Endothelial cell of umbilical vein (primary cell): ENCODE measurements at places on chromosomes 12 and 14. TPM values are rescaled to one million over a fixed set of nuclear protein-coding genes. Genes with fewer than 3 reads are reported as not detected.

The DPF3 gene
- total RNA-seq = 3.5 and 8.1 TPM in 2 replicates

The FITM1 gene
- not detected in 2 replicates for total RNA-seq

The CLSTN3 gene
- total RNA-seq = 24.2 and 27.8 TPM in 2 replicates

The VRTN gene
- not detected in 2 replicates for total RNA-seq

- DNase-seq = no peak
Measured at GRCh38 chr14:58553959-58554358, 83.8 kb upstream of the DACT1 start.

GRCh38 chr12:1413930-1414329 lies 180.5 kb downstream of the FBXL14 start:
- no peak for DNase-seq

DNA sequence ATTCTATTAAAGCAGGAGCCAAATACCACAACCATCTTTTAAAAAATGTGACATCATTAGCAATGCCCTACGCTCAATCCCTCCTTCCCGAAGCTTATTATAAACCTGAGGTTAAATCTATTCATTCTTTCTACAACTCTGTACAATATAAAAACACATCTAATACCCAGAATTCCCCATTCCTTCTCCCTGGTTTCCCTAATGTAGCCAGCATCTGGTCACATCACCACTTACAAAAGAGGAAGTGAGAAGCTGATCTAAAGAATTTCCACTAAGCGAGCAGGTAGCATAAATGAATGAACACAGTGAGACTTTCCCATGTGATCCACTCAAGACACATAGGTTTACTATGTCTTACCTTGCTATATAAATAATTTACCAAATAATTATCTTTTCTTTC lies 90.4 kb downstream of the LRP6 start:
- no peak for DNase-seq

DNA sequence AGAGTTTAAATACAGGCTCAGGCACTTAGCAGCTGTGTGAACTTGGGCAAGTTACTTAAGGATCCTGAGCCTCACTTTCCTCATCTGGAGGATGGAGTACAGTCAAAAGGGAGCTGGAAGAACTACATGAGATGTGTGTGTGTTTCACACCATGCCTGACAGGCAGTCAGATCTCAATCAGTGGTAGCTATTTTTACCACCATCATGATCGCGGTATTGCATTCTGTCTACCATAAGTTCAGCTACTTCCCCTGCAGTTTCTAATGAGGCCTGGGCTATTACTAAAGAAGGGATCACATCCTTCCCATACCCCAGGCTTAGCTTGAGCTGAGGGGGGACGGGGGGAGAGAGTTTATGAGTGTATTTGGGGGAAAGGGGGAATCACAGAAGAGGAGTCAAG lies 7.0 kb downstream of the AQP6 start:
- DNase-seq = no peak

DNA sequence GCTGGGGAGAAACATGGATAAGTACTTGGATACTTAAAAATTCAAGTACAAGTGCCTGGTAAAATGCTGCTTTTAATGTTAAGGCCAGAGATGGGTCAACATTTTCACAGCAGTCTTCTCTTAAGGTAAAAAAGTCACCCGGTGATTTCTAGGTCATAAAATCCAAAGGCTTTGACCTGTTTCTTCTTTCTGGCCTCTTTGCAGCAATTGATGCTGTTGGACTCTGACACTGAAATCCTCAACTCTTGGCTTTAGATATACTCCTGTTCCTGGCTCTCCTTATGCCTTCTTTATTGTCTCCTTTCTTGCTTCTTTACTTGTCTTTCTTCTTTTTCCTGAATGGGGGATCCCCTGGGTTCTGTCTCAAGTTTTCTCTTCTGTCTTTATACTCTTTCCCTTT lies 189.2 kb downstream of the SSPN start:
- DNase-seq = no peak

DNA sequence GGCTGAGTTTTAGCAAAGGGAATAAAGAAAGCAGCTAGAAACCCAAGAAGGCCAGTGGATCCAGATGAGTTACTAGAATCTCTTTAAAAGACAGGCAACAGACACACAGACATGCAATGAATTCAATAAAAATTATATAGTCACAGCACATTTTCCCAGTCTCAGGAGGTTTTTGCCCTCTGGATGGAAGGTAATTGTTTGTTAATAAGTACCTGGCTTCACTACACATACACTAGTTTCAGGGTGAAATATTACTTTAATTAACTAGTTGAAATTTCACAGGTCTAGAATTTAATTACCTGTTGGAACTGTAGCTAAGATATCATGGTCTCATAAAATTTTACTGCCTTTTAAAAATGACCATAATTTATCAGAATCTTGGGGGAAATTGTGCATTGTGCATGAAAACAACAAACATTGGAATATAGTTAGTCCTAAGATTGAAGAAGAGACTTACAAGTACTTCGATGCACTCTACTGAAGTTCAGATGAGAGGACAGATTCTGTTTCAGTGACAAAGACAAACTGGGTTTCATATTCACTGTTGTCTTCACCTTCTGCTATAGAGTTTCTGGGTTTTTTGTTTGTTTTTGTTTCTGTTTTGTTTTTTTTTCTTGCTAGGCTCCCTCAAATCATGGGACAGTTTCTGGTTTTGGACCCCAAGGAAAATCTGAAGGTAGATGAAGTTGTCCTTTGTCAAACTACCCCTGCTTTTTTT lies 277.0 kb upstream of the GARIN6 start:
- no peak for DNase-seq

- no peak for DNase-seq
Measured at GRCh38 chr12:99765469-99766114, 118.0 kb downstream of the GARIN6 start.

DNA sequence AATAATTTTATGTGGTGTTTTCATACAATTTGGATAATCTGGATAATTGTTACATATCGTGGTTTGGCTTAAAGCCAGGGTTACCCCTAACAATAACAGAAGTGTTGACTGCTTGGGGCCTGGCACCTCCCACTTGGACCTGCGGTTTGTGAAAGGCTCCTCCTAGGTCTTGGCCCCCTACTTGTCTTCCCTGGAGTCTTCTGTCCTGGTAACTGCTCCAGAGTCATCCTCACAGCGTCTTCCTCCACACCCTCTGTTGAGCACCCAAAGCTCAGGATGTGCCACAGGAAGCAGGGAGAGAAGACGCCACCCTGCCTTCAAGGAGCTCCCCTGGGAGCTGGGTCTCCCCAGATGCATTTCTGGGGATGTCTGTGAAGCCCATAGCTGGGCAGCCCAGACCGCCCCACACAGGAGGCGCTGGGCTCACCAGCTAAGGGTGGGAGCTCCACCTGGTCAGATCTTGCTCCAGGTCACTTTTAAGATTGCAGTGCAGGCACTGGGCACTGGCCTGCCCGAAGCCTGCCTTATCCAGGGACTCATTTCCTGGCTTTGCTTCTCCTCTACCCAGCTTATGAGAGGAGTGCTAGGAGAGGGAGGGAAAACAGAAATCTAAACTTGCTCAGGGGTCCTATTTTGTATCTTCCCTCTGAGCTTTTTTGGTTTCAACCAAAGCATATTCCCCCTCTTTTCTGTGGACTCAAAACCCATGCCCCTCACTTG lies 98.2 kb downstream of the ZFP36L1 start:
- peak; percentile 30 for DNase-seq

- DNase-seq = no peak
Measured at GRCh38 chr12:92039046-92039445, 106.6 kb downstream of the BTG1 start.

DNA sequence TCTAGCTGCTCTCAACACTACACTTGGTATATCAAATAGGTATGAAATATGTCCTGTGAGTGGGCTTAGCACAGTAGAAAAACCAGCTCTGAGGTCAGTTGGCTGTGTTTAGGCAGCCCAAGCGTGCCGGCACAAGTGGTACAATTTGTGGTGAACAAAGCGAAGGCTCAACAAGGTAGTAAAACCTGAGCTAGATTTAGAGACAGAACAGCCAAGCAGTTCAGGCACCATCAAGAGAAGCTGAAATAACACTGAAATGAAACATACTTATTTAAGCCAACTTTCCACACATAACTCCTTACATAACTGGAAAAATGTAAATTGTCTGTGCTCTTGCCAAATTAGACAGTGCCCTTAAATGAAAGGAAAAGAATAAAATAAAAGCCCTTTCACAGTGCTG lies 596.8 kb upstream of the FBXO33 start:
- DNase-seq = no peak

- DNase-seq = no peak
Measured at GRCh38 chr12:1662761-1663439, 28.0 kb upstream of the ADIPOR2 start.
